Heart right ventricle (tissue), 16 donors: ENCODE measurements at places on chromosomes 7 and 10. TPM values are rescaled to one million over a fixed set of nuclear protein-coding genes. Genes with fewer than 3 reads are reported as not detected.
A peak's percentile ranks its signal among the peaks of the same experiment; 100 is the strongest.

DNA sequence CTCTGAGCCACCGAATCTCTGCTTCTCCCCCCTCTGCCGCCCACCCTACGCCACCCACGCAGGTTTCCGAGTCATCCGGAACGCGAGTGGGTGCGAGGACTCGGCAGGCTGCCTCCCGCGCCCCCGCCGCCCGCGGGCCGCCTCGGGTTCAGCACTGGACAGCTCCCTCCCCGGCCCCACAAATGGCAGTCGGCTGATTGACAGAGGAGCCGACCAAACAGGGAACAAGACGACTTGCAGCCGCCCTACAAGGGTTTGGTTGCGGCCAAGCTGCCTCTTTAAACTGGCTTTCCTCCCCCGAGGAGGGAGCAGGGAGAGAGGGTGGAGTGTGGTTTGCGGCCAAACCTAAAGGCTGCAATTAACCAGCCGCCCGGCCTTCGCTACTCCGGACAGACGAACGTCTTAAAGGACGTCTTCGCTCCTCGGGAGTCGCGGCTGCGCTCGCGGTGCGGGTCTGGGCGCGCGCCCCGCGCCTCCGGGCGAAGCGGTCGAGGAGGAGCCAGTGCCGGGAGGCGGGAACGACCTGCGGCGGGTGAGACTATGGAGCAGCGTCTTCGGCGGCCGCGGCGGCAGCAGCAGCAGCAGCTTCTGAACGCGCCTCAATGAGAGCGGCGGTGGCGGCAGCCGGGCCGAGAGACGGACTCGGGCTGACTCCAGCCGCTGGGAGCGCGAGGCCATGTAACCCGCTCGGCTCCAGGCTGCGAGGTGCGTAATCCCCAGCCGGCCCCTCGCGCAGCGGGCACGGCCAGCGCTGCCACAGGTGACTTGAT is at the start of gene GPR158:
Gene GPR158, plus strand, starts transcription at position 541 of the 770 bp plus-strand sequence. CDS start 420 bp downstream, outside the sequence.
- H3K4me3 ChIP-seq: peak within 1 kb of the TSS; percentile 41
- no peak within 1 kb of the TSS for H3K27ac ChIP-seq
- H3K4me1 ChIP-seq: peaks cover 18% of the 10 kb centered on the region

DNA sequence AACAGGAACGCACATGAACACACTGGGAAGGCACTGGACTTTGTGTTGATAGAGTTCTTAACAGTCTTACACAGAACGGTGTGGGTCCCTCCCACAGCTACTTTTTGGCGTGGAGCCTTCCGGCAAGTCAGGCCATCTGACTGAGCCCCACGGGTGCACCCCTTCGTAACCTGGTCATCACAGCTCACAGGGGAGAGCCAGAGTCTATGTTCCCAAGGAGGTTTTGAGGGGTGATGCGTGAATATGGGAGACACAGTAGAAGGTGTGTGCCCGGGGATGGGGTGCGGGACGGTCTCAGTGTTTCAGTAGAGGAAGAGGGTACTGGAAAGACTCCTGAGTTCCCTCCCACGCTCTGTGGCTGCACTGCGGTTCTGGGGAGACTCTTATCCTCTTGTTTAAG is 291.7 kb downstream of the DNAJB6 start:
- no peaks in the 10 kb centered on the region for H3K4me1 ChIP-seq
- no peak for DNase-seq
- H3K27ac ChIP-seq: no peak overlapping the region
- no peaks in the 10 kb centered on the region for H3K27me3 ChIP-seq
- H3K4me3 ChIP-seq: no peak overlapping the region
- H3K36me3 ChIP-seq: no peaks in the 10 kb centered on the region

DNA sequence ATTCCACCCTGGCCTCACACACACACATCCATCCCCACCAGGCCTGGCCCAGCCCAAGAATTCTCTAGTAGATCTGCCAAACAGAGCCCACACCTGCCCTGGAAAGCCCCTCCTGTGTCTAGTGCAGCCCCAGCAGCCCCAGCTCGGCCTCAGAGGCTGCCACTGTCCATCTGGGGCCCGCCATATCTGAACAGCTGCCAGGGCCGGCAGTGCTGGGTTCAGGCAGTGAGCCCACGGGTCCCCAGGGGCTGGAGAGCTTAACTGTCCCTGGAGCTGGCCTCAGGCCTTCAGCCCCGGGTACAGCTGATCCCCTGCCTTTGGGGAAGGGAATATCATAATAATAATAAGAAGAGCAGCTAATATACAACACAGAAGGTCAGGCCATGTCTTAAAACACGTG is 574 bp downstream of the MYL10 start:
- DNase-seq: no peak
- H3K36me3 ChIP-seq: no peaks in the 10 kb centered on the region
- no peaks in the 10 kb centered on the region for H3K4me1 ChIP-seq
- H3K27me3 ChIP-seq: peaks cover 30% of the 10 kb centered on the region

GNGT1 gene
- not detected for total RNA-seq

ABCB4 gene
- 6.6 TPM for total RNA-seq

AUTS2 gene
- 5.0 TPM for total RNA-seq
